ENCODE measurements at places on chromosomes 1 and 21.

GRCh38 chr1:6024376-6024775 lies 21.3 kb upstream of the KCNAB2 start:
- no peak for DNase-seq

GRCh38 chr1:150409504-150410362 lies 45.8 kb downstream of the RPRD2 start:
- no peak for DNase-seq

GRCh38 chr1:2784854-2785630 lies 16.5 kb downstream of the TTC34 start:
- no peak for DNase-seq

DNA sequence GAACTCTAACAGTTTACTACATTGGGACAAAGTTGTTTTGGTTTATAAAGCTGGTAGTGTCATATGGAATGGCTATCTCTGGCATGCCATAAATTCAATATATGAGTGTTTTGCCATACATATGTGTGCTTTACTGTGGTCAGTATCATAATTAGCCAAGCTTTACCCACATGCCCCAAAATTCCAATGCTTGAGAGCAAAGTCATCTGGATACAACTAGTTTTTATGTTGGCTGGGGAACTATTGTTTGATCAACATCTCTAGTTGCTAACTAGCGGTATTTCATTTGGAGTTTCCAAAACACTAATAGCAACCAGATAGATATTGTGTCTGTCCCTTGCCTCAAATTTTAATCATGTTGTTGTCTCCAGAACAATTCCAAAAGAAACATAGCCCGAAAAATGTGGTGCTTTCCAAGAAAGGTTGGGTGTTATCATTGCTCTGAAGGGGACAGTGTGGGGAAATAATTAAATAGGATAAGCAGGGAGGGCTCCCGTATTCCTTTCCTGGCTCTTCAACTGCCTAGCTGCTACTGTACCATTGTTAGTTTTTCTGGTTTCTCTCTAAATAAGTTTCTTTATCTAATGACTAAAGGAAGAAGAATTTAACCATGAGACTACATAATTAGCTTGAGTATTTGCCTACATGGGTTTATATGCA lies 136.1 kb downstream of the TGFB2 start:
- DNase-seq: no peak

GRCh38 chr1:218048828-218049420 lies 236.2 kb upstream of the RRP15 start:
- no peak for DNase-seq

Measured in GM13976 (cell line).